ENCODE measurements at places on chromosomes 3 and 15. TPM values are rescaled to one million over a fixed set of nuclear protein-coding genes. Genes with fewer than 3 reads are reported as not detected.
A peak's percentile ranks its signal among the peaks of the same experiment; 100 is the strongest.

- no peak for DNase-seq
Observed at GRCh38 chr3:167030082-167030725, 349.9 kb downstream of the ZBBX start.

DNA sequence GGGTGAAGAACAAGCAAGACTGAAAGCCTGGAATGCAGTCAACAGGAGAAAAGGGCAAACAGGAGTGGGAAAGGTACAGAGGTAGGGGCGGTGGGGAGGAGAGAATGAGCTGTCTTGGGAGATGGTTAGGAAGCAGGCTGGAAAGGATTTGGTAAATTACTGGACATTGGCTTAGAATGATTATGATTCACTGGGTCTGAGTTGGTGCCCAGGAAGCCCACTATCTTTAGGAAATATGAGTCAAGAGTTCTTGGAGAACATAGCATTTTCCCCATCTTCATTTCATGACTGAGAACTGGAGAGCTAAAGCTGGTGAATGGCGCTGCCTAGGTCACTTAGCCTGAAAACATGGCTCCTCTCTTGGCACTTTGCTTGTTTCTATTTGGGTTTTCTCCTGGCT is 74.7 kb upstream of the C3orf80 start:
- no peak for DNase-seq

GRCh38 chr3:169564883-169565282 is 98.6 kb downstream of the MECOM start:
- DNase-seq = no peak

GRCh38 chr3:38811822-38812221 is 4.2 kb downstream of the SCN10A start:
- DNase-seq = no peak

DNA sequence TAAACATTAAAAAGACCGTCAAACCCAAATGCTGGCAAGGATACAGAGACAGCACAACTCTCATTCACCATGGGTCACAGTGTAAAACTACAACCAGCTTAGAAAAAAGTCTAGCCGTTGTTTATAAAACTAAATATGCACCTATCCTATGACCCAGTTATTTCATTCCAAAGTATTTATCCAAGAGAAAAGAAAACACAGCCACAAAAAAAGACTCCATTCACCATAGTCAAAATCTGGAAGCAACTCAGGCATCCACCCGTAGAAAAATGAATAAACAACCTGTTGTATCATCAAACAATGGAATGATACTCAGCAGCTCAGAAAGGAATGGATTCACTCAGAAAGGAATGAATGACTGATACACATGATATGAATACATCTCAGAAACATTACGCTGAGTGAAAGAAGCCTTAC is 28.6 kb downstream of the PLD1 start:
- DNase-seq = no peak

- peak; percentile 50 for DNase-seq
Observed at GRCh38 chr3:45964139-45964538, 20.9 kb downstream of the CXCR6 start.

DNA sequence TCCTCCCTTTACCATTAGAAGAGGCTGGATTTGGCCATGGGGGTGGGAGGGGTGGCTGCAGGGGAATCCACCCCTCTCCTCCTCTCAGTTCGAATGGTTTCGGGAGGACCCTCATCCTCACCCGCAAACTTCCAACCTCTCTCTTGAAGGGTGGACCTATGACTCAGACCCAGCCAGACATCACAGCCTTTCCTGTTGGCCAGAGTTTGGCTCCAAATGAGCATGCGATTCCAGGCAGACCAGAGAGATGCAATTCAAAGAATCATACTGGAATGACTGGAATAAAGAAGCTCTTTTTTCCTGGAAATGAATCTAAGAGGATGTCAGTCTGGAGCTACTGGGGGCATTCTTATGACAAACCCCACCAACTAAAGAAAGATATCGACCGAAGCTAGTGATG is 516.7 kb upstream of the MDFIC2 start:
- DNase-seq = no peak

- DNase-seq = no peak
Observed at GRCh38 chr15:36831904-36832287, 252.5 kb downstream of the CDIN1 start.

DNA sequence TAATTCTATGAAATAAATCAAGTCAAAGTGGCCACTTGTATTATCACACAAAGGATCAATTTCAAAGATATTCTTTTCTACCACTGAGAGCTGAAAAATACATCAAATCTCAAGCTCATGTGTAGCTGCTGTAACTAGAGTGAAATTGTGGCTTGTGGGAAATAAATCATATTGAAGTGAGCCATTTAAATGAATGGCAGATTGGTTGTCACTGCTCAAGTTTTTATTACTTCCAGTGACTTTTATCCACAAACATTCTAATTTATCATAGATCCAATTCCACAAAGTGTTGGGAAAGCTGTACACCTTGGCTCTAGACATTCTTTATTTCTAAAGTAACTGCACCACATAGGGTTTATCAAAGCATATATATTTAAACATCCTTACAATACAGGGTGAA is 285.4 kb downstream of the CNTN3 start:
- no peak for DNase-seq

SMCO1 gene
- not detected for total RNA-seq

FOXL2 gene
- not detected for total RNA-seq

ARNT2 gene
- 2.2 TPM for total RNA-seq

RHCG gene
- total RNA-seq = 1.3 TPM
